Hypothalamus (tissue), 51 donors: ENCODE measurements at places on chromosomes 4 and X.

DNA sequence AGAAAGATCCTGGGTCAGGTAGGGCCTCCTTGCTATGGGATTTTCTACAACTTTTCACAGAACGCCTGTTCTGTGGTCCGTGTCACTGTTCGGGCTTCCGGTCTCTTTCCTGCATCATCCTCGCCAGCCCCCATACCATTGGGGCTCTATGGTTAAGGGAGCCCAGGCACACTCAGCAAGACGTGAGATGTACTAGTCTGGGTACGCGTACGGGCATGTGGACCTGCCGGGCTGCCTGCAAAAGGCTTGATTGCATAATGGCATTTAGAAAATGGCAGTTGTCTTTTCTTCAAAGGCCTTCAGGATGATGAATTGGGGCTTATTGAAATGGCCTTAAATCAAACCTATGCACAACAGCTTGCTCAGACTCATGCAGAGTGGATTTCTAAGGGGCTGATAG is 86.7 kb downstream of the CNGA2 start:
- no peak for DNase-seq

GRCh38 chr4:176340871-176341685 is 21.3 kb downstream of the SPCS3 start:
- DNase-seq, result no peak

DNA sequence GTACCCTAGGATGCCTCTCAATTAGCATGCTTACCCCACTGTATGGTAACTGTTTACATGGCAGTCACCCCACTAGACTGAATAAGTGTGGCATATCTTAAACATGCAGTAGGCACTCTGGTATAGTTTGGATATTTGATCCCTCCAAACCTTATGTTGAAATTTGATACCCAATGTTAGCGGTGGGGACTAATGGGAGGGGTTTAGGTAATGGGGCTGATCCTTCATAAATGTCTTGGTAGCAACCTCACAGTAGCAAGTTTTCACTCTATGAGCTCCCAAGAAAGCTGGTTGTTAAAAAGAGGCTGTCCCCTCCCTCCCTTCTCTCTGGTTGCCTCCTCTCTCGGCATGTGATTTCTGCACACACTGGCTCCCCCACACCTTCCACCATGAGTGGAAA is 10.1 kb downstream of the TMEM150C start:
- no peak for DNase-seq

- no peak for DNase-seq
Observed at GRCh38 chr4:306551-306961, 1.3 kb upstream of the ZNF732 start.

DNA sequence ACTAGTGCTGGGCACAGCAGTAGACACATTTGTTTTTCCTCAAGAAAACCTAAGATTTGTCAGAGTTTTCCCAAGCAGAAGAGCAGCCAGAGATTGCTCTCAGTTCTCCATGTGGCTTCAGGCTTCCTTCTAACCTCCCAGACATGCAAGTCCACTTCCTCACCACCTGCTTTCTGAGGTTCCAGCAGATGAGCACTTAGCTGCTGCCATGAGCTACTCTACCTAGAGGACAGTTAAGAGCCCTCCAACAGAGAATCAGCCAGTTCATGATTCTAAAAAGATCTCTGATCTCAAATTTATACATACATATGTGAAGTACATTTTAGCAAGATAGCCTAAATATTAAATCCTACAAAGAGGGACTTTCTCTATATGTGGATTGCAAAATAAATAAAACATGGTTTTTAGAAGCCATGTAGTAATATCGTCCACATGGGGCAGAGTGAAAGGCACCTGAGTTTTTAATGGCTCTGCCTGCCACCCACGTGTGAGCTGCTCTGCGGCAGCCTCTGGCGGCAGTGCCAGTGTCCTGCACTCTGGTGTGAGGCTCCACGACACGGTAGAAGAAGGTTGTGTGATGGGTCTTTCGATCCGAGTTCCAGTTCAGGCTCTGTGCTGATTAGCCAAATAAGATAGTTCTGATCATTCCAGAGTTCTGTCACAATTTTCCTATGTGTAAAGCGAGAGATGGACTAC is 10.3 kb downstream of the CYP4V2 start:
- no peak for DNase-seq

DNA sequence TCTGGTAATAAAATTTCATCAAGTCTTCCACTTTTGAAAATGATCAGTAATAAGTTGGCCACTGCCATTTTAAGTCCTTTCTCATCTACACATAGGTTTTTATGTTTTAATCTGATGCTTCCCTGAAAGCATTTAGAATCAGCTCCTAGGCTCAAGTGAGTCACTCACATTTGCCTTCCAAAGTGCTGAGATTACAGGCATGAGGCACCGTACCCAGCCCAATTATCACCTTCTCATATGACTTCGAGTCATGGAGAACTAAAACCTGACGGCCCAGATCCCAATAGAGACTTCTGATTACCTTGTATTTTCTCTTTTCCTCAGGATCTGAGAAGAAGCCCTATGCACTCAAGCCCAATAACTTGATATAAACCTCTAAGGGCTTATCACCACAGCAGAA is 140.8 kb downstream of the OPHN1 start:
- DNase-seq, result no peak

- DNase-seq, result no peak
Observed at GRCh38 chrX:150269605-150270254, 93.4 kb upstream of the MAMLD1 start.

DNA sequence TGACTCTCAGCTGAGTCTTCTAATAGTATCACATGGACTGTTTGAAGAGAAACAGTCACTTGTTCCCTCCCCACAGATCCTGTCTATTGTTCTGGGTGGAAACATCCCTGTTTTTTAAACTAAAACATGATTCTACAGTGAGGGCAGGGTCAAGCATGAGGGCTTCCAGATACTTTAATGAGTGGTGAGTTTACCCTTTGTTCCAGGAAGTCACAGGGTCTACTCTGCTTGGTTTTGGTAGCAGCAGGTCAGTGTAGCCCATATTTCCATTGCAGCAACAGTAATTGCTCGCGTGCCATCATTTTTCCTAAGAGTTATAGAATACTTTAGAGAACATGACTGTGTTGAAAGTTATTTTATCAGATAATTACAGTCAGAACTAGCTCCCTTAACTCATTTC is 87.4 kb downstream of the ZNF732 start:
- no peak for DNase-seq

DNA sequence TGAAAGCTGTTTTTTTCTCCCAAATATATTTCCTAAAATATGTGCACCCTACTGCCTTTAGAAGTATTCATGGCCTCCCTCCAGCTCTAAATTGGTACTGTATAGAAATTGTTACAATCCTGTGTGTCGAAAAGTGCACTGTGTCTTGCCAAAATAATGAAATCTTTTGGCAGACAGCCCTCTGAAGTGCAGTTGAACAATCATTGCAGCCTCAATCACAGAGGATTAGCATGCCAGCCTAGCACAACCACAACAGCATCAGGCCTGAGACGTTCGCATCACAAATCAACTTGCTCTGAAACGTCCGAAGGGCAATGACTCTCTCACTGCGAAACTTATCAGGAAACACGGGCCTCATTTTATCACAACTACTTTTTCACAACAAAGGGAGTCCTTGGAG is 99.0 kb downstream of the ANOS1 start:
- no peak for DNase-seq

- DNase-seq, result no peak
Observed at GRCh38 chr4:9804918-9805317, 23.5 kb downstream of the DRD5 start.

- DNase-seq, result no peak
Observed at GRCh38 chrX:129593137-129593536, 53.1 kb downstream of the OCRL start.

DNA sequence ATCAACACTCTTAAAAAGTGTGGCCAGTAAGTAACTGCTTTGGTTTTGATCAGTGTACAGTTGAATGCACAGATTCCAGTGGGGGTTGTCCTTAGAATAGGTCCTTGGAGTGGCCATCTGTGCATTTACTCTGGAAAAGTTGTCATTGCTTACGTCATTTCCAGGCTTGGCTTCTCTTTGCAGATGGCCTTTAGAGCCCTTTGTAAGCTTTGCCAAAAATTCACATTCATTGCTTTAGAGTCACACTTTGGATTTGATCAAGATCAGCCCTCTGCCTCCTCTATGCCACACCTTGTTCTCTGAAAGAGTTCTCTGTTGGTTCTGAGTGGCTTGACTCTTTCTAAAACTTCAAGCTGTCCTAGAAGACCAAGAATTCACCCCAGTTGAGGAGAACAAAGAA is 83.9 kb downstream of the MAMLD1 start:
- no peak for DNase-seq

DNA sequence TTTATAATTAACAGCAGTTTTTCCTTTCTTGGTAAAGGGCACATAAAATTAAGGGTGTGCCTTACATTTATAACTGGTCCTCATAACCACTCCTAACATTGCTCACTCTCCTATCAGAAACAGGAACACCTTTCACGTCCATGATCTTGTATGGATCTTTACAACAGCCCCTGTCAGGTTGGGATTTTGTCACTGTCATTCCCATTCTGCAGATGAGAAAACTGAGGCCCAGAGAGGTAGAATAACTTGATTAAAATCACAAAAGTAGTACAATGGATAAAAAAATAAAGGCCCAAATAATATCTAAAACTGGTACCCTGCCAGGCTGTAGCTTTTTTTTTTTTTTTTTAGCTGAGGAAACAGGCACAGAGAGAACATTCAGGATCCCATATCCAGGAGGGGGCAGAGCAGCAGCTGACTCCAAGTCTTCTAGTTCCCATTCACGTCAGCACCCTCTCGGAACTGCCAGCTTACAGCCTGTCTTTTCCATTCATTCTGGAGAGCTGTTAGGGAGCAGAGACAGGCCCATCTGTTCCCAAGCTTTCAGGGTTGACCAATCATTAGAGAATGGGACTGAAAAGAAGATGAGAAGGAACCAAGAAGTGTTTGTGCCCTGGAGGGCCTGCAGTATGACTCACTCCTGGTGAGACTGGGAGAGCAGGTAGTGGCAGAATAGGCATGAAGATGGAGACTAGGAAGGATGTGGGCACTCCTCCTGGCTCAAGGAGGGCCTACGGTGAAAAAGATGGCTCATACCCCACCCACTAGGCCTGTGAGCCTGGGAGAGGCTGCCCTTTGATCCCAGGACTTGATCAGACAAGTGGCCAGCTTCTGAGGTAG is 7.3 kb downstream of the SUV39H1 start:
- no peak for DNase-seq

GRCh38 chrX:37662181-37662580 is 23.4 kb upstream of the XK start:
- DNase-seq, result no peak

DNA sequence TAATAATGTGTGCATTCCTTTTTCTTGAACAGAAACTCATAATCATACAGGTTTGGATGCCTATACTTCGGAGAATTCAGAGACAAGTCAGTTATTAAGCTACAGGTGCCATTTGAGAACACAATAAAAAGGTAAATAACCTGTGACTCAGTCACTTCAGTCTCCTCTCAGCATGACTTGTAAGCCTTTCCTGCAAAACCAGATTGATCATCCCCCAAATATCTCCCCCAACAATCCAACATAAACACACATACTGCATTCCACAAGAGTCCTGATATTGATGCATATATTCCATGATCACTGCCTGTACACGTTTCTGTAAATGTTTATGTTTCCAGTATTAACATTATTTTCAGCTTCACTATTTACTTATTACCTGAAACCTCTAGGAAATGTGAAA is 110.8 kb downstream of the PWWP3B start:
- no peak for DNase-seq

- no peak for DNase-seq
Observed at GRCh38 chr4:1983053-1983845, 25.5 kb downstream of the NELFA start.

DNA sequence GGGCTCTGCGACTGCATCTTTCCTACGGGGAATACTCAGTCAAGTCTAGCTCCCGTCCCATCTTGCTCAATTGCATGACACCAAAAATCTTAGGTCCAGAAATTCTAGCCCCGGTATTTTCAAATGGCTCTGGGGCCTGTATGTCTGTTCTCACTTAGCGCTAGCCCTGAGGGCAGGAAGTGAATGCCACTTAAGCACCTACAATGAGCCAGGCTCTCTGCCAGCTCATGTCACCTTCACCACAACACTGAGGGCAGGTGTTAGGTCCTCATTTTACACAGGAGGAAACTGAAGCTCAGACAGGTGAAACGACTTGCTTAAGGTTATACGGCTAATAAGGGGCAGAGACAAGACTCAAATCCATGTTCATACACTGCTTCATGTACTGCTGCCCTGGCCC is 282.8 kb downstream of the PPP1R2C start:
- DNase-seq, result no peak

- no peak for DNase-seq
Observed at GRCh38 chrX:2894885-2895292, 34.2 kb downstream of the ARSD start.

GRCh38 chr4:74541667-74542066 is 96.7 kb downstream of the AREG start:
- DNase-seq, result no peak

DNA sequence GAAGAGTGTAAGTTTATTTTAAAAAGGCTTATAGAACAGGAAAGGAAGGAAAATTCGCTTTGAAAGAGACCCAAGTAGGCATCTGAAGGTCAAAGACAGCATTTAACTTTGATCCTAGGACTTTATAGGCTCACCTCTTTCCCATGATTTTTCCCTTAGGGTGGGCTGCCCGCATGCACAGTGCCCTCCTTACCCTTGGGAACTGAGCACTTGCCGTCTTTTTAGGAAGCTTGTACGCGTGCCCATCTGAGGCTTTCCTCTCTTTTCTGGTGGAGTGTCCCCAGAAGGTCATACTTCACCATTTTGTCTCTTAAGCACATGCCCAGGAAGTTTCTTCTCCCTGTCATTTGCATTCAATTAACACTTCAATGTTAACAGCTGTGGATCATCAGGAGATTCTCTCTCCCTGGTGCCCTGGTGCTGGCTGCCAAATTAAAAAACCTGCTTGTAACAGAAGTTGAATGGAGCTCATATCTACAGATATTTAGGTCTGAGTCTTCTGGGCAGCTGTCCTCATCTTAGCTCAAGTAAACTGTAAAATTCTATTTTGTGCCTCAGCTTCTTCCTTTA is 38.4 kb upstream of the IL9R start:
- no peak for DNase-seq

- no peak for DNase-seq
Observed at GRCh38 chr4:139532947-139533346, 23.1 kb downstream of the SETD7 start.

GRCh38 chr4:152513078-152513477 is 22.8 kb downstream of the FBXW7 start:
- no peak for DNase-seq
